ENCODE measurements at places on chromosomes 5 and 9.

GRCh38 chr5:1831257-1831656 lies 30.1 kb downstream of the NDUFS6 start:
- no peak for DNase-seq

GRCh38 chr9:135971892-135972291 lies 10.7 kb upstream of the UBAC1 start:
- DNase-seq, result peak; percentile 49

DNA sequence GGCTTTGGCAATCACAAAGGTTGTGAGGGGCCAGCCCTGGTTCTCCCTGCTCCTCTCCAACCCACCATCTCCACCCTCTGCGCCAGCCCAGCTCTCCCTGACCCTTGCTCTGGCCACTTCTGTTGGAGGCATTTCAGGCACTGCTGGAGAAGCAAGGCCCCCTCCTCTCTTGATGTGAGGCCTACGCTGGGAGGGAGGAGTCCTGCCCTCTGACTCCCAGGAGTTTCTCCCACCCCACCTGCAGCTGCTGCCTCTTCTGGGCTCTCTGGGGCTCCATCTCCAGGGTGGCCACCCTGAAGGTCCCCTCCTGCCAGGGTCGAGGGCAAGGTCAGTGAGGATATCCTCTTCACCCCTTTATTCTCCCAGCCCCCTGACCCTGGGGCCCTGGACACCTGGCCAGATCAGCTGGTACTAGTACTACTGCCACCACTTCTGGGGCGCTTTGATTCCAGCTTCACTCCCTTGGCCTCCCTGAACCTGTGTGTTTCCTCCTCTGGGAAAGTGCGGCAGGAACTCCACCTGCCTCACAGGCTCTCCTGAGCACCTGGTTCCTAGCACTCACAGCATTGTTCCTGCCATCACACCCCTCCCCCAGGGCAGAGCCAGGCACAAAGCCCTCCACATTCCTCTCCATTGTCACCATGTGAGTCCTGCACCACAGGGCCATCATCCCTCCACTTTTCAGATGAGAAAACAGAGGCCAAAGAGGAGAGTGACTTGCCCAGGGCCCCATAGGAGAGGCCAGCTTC lies 23.8 kb upstream of the TDRD7 start:
- peak; percentile 37 for DNase-seq

DNA sequence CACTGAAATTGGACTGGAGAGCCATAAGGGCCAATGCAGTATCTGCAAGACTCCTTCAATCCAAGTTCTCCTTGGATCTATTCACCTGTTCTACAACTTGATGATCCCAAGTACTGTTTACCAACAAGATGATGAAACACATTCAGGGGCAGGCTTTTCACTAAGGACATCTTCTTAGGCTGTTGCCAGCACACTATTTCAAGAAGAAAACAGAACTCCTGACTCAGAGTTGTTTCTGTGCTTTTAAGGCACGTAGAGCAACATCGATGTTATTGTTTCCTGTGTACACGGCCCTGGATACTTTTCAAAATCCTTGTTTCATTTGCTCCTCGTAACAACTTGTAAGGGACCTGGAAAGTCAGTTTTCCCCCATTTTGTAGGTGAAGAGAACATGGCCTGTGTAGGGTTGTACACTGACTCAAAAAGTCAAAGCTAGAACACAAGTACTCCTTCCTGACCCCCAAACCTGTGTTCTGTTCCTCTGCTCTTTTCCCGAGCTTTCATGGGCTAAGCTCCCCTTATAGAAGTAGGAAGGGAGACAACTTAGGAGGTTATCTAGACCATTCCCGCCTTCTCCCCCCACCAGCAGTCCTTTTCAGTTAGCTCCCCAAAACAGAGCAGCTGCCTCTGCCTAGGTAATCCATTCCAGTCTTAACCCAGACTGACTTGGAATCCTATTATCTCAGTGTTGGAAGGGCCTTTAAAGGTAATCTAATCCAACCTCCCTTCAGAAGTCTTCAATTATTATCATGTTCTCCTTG lies 5.2 kb upstream of the MGAT1 start:
- DNase-seq, result no peak

- no peak for DNase-seq
Measured at GRCh38 chr5:149162401-149163084, 21.2 kb downstream of the ABLIM3 start.

DNA sequence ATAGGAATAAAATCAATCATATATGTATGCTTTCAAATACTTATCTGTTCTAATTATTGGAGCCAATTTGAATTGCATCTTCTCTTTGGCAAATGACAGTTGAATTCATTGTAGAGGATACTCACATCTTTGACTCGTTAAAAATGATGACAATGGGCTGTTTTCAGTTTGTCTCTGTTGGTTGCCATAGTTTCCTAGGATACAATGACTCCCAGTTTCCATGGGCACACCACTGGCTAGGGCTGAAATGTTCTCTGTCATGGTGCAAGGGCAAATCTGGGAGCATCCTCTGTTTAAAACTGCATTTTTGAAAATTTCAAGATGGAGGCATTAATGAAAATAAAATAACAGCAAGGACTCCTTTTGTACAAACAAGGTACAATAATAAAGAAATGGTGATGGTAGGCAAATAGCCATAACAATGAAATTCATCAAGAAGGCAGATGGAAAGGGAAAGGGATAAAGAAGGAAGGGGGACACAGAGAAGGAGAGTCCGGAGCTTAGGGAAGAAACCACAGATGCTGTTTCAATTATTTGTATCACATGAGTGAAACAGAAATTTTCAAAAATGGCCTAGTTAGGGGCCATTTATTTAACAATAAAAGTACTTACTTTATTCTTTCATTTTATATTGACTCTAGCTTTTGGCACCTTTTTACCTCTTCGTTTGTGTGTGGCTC lies 378.8 kb upstream of the SEMA6A start:
- no peak for DNase-seq

- DNase-seq, result no peak
Measured at GRCh38 chr5:65577141-65577540, 14.0 kb downstream of the PPWD1 start.

DNA sequence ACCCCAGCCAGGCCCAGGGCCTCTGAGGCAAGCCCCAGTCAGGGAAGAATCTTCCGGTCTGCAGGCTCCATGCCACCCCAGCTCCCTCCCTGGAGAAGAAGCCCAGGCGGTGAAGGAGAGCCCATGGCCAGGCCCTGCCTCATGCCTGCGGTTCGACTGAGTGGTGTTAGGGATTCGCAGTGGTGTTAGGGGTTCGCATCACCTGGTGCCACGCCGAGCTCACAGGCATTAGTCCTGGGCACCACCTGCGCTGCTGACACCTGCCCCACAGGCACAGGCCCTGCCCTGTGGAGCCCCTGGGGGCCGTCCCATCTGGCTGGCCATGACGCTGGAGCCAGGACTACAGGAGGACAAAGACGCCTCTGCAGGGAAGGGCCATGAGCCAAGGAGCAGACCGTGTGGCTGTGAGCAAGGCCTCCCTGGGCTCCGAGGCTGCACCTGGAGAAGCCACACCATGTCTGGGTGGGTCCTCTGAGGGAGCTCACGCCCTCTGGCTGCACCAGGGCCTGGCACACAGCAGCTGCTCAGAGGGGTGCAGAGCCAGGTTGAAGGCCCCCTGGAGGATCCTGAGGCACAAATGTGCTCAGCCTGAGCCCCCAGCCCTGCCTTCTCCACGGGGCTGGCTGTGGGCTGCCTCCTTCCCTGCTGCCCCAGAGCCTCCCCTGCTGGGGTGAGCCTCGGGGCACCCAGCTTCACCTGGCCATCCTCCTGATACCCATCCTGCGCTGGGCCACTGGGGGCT lies 27.6 kb upstream of the RNF130 start:
- no peak for DNase-seq

DNA sequence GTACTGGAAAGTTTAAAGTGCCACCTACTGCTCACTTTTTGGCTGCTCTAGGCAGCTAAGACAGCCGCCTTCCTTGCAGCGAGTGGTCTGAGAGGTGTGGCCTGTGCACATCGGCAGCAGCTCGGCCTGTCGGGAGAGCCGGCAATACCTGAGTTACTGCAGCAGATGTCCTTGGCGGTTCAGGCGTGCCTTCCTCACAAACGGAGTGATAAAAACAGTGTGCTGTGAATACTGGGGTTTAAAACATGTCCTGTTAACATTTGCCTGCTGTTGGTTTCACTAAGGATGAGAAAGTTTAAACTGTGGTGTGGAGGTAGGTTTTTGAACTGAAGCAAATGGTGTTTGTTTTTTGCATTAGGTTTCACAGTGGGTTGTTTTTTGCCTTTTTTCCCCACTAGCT lies 12.9 kb downstream of the TRAF2 start:
- no peak for DNase-seq

- DNase-seq, result no peak
Measured at GRCh38 chr5:16034319-16035001, 145.1 kb downstream of the MARCHF11 start.

GRCh38 chr9:100486479-100487176 lies 13.7 kb downstream of the TMEFF1 start:
- DNase-seq, result no peak

GRCh38 chr9:115439641-115440040 lies 321.7 kb upstream of the TNC start:
- DNase-seq, result no peak

GRCh38 chr9:31573561-31573960 lies 810.9 kb upstream of the ACO1 start:
- DNase-seq, result no peak

- DNase-seq, result peak; percentile 26
Measured at GRCh38 chr9:90124961-90125360, 517.7 kb downstream of the DIRAS2 start.

GRCh38 chr9:97753975-97754374 lies 56.8 kb upstream of the XPA start:
- no peak for DNase-seq

DNA sequence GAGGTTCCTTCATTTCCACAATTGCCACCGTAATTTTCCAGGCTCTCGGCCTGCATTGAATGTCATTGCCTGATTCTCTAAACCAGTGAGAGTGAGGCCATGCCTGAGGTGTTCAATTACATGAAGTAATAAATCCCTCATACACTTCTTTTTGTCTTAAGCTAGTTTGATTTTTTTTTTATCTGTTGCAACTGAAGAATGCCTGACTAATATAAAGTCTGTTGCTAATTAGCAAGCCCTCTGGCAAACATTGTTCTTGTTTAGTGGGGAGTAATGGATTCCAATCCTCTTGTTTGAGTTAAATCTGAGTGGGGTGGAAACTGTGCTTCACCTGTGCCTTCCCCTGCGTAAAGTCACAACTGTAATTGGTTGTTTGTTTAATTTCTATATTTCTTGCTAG lies 338.1 kb upstream of the ATP10B start:
- DNase-seq, result no peak

DNA sequence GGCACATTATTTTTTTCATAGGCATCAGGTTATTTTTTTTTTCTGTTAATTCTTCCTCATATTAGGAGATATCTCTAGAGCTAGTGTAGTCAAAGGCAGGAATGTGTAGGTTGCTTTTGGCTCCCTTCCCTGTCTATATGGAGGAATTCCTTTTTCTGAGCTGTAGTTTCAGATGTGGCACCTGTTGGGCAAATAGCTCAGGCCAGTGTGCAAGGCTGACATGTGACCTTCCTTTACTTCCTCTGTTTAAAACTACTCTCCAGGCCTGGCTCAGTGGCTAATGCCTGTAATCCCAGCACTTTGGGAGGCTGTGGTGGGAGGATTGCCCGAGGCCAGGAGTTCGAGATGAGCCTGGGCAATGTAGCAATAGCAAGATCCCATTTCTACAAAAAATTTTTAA lies 40.5 kb upstream of the KIAA1958 start:
- no peak for DNase-seq

DNA sequence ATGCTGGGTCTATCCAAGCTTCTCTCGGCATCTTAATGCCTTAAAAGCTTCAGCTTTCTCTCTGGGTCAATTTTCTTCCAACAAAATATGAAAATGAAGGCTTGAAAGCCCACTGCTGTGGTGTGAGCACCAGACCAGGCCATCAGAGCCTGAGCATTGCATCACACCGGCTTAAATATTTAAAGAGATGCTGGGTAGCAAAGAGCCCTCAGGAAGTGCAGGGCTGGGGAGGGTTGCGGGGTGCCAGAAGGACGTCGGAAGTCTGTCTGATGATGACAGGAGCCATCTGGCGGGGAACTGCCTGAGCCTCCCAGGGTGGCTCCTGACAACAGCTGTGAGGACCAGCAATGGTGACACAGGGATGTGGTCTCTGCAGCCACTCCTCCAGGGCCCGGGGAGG lies 185.5 kb downstream of the OLFM1 start:
- DNase-seq, result no peak

- DNase-seq, result no peak
Measured at GRCh38 chr5:80698369-80698768, 43.6 kb upstream of the DHFR start.

DNA sequence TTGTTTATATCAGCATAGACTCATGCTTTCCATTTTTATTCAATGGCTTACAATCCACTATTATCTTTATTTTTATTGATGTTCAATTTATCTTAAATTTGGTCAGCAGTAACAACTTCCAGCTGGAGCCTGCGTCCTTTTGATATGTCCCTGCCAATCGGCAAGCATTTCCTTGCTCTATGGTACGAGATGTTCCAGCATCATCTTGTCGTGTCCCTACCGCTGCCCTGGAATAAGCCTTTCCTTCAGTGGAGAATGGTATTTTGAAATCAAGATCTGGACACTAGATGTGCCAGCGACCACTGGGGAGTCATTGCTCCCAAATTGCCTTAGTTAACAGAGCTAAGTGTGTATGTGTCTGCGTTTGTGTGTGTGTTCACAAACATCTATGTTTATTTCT lies 151.6 kb upstream of the RGMB start:
- no peak for DNase-seq

- DNase-seq, result no peak
Measured at GRCh38 chr5:153998010-153998409, 40.7 kb downstream of the FAM114A2 start.

DNA sequence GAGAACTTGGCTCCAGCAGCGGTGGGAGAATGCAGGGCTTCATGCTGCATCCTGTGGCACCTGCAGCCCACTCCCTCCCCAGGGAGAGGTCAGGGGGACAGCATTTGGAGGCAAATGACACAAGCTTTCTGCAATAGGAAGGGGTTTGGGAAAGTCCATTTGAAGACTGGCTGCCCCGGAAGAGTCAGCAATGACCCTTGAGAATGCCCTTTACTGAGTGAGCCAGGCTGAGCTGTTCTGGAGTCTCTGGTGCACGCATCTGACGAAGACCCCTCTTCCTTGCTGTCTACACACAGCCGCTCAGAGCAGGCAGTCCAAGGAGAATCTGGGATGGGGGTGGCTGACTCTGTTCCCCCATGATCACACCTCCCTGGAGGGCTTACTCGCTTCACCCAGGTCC lies 5.5 kb upstream of the NXNL2 start:
- no peak for DNase-seq

GRCh38 chr9:130780865-130781504 lies 54.1 kb upstream of the ABL1 start:
- no peak for DNase-seq

DNA sequence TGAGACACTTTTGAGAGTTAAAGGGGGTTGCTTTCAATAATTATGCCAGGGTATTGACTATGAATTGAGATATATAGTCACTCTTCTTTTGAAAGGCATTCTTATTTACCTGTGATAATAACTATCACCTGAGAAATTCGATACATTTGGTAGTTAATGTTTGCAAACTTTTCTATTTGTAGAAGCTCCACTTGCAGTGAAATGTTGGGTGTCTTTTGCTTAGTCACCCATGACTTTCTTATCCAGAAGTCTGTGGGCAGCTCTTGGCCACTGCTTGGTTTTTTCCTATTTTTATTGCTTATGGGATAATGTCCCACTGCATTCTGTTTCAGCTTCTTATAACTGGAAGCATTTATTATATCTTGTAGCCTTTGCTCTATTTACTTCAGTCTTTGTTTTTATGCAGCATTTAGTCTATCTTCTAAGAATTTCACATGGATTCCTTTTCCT lies 3.9 kb downstream of the MACIR start:
- no peak for DNase-seq

GRCh38 chr9:22217254-22217653 lies 208.1 kb upstream of the CDKN2B start:
- DNase-seq, result no peak
